ENCODE measurements at places on chromosomes 11 and 22.

DNA sequence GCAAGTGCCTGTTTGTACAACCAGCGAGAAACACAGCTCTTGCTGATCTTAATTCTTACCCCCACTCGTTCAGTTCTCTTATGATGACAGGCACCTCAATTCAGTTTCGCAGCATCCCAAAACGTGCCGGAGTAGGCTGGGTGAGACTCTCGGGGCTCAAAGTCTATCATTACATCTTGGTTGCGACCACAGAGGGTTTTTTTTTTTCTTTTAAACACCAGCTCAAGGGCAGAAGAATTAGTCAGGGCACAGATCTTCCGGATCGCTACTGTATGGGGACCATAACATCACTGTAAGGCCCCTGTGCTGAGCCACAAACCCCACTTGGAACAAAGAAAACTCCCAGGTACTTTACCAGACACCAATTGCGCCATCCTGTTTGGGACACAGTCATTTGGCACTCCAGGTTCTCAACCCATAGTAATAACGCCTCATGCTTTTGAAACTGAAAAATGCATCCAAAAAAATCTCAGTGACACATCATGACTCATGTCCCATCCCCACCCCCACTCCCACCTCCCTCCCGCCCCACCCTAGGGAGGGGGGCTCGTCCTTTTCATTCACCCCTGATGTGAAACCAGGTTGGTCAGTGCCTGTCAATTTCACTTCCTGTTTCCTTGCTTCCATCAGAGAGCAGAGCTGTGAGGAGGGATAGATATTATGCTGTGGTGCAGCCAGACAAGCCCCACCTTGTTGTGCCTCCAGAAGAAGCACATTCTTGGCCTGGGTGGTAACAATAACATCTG lies 41.0 kb upstream of the CD5 start:
- DNase-seq: no peak

DNA sequence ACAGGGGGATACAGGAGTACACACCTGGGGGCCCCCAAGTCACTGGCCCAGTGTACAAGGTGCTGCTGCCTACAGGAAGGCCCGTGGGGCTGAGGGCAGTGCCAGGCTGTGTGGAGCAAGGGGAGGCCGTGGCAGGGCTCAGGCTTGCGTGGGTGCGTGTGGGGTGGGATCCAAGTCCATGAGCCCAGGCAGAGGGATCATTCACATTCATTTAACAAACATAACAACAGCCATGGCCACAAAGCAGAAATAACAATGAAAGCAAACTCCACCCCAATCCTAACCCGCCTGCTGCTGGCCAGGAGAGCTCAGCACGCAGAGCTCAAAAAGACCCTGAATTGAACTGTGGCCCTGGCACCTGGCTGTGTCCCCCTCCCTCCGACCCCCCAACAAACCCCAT lies 17.0 kb upstream of the SCGB1A1 start:
- no peak for DNase-seq

DNA sequence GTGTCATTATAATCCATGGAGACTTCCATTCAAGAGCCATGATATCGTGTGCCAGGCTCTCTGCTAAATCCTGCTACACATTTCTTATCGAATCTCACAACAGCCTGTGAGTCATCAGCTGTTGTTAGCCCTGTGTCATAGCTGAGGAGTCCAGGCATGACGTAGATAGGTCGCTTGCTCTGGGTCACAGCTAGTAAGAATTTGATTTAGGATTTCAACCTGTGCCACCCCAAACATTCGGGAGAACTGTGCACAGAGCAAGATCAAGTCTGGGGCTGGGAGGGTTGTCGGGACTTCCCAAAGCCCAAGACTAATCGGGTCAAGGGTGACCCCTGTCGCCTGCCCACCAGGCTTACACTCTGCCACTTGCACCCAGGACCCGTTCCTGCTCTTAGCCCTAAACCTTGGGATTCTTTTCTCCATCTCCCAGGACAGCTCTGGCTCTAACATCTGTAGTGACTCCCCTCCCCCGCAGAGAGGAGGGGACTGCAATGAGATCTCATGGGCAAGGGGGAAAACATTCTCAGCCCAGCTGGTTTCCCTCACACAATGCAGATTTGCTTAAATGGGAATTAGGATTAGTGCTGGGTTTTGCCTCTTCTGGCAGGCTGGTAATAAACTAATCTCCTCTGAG lies 34.3 kb downstream of the TSPAN18 start:
- DNase-seq: peak; percentile 77

- peak; percentile 46 for DNase-seq
Measured at GRCh38 chr11:1298695-1299492, 10.5 kb downstream of the TOLLIP start.

- no peak for DNase-seq
Measured at GRCh38 chr11:35173011-35173511, 34.1 kb downstream of the CD44 start.

Data from GM04503 (cell line).